ENCODE measurements at places on chromosomes 3 and 15.

GRCh38 chr15:67836477-67836876 is 3.4 kb downstream of the RNU6-1 start:
- DNase-seq = no peak

GRCh38 chr3:51983578-51984268 is 388 bp downstream of the ACY1 start:
- no peak for DNase-seq

DNA sequence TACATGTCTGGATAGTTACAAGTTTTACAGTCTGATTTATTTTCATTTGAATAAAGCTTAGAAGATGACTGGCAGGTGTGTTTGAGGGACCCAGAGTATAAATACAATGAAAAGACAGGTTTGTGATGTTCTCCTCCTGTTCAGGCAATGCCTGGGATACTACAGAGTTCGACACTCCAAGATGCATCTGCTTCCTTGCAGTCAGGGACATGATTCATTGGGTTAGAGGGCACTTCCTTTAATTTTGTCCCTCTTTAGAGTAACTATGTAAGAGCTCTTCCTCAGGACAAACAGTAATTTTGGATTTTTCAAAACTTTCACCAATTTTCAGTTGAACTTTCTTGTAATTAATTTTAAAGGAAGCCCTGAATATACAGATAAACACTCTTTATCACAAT is 102.0 kb downstream of the LMLN start:
- no peak for DNase-seq

DNA sequence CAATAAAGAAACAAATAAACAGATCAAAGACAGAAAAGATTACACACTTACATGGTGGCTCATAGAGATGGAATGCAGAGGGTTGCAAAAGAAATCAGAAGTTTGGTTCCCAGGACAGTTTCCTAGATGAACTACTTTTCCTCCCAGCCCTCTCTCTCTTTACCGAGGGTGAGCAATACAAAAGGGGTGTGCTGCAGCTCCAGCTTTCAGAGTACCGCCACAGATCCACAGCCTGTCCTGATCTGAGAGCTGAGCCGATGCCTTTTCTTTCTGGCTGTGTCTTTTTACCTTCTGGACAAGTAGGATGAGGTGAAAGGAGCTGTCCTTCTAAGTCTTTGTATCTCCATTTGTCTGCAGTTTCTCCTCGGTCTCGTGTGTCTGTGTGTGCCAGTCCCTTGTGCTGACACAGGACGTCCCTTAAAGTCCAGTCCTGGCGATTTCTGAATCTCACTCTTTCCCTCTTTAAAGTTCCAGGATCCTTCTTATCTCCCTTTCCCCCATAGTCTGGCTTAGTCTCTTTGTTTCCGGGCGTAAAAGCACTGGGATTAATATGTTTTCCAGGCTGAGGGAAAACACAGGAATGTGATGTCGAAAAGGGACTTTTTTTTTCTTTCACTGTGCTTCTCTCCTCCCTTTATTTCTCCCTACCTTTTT is 540 bp downstream of the CCDC80 start:
- no peak for DNase-seq

GRCh38 chr3:158827773-158828172 is 25.9 kb downstream of the MFSD1 start:
- DNase-seq = no peak

- no peak for DNase-seq
Measured at GRCh38 chr15:85727068-85727467, 67.7 kb downstream of the KLHL25 start.

DNA sequence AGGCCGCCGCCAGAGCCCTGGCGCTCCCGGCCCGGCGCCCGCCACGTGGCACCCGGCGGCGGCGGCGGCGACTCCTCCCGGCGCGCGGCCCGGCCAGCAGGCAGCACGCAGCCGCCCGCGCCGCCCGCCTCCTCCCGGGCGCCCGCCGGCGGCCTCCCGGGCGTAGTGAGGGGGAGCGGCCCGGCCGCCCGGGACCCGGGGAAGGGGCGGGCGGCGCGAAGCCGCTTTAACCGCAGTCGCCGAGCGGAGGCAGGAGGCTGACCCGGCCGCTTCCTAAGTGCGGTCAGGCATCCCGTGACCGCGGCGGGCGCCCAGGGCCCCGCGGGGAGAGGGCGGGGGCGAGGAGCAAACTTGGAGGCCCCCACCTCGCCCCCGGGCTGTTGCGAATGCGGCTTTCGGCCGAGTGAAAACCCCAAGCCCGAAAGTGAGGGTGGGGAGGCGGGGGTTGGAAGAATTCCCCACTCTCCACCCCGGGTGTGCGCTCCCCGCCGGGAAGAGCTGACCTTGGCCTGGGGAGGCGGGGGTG is 1.7 kb upstream of the HES1 start:
- DNase-seq = no peak

DNA sequence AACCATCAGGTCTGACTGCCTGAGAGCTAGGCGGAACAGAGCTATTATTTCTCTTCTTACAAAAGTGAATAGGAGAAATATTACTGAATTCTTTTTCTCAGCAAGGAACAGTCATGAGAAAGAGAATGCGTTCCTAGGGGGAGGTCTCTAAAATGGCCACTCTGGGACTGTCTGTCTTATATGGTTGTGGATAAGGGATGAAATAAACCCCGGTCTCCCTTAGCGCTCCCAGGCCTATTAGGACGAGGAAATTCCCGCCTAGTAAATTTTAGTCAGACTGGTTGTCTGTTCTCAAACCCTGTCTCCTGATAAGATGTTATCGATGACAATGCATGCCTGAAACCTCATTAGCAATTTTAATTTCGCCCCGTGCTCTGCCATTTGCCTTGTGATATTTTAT is 20.1 kb upstream of the WDR5B start:
- no peak for DNase-seq

GRCh38 chr3:73657186-73657585 is 32.4 kb upstream of the PDZRN3 start:
- no peak for DNase-seq

GRCh38 chr3:185976977-185977678 is 39.3 kb upstream of the TRA2B start:
- DNase-seq = peak; percentile 60

- no peak for DNase-seq
Measured at GRCh38 chr3:23754215-23754614, 51.5 kb upstream of the UBE2E1 start.

DNA sequence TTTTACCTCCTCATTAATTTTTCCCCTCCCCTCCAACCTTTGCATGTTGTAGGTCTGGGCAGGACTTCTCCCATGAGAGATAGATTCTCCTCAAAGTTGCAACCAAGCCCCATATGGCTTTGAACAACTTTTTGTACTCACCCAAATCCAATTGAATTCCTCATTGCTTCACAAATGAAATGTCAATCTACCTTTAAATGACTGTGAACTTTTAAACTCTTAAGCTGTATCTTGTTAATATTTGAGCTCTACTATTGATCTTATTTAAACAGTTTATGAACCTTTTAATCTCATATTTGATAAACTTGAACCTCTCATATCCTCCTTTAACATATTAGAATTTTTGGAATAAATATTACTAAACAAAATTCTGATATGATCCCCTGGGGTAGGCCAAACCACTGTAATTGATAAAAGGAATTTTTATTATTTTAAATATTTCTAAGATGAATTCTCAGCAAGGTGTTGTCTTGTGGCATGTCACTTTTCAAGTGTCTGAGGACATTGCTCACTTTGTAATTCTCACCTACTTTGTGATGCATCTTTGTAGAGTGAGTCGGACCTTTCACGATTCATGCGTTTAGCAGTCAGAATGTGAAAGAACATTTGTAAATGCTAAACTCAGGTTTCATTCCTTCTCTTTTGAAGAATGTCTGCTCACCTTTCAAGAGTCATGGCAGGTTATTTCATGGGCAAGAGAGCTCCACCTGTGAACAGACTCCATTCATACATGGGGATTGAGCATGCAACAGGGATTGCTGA is 23.4 kb upstream of the GREM1 start:
- no peak for DNase-seq

GRCh38 chr3:133377396-133377795 is 22.5 kb upstream of the BFSP2 start:
- DNase-seq = no peak

- DNase-seq = peak; percentile 17
Measured at GRCh38 chr3:197456261-197457091, 99.3 kb downstream of the BDH1 start.

DNA sequence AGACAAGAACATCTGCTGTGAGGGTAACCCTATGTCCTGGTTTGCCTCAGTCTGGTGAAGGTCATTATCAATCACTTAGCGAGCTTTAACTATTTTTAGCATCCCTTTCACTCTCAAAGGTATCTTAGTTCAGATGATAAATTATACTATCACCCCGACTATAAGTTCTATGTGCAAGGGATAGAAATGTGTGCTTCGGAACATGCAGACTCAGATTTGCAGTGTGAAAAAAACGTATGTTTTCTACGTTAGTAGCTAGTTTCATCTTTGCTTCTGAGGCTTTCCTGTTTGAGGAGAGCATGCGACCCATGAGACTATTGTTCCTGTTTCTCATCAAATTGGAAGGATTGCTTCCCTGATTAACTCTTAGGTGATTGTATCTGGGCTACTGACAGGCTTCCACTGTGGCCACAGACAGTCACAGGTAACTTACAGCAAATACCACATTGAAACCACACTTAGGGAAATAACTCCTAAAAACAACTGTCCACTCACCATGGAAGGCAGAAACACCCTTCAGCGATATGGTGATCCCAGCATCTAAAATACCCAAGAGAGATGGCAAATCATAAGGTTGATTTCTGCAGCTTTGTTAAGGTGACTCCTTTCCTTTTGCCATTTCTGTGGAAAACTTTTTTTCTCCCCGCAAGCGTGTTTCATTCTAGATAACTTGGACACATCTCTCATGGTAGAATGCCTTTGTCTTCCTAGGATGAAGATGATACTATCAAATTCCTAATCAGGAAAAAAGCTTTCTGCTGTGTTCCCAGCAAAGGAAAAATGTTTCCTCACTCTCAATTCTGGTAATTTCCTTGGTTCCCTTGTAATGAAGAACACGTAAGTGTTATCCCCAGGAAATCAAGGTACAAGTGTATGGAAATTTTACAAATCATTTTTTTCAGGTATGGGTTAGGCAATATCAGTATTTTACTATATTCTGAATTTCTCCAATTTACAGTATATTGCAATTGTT is 5.2 kb downstream of the GCSAM start:
- DNase-seq = no peak

- no peak for DNase-seq
Measured at GRCh38 chr3:64650096-64650622, 37.6 kb downstream of the ADAMTS9 start.

DNA sequence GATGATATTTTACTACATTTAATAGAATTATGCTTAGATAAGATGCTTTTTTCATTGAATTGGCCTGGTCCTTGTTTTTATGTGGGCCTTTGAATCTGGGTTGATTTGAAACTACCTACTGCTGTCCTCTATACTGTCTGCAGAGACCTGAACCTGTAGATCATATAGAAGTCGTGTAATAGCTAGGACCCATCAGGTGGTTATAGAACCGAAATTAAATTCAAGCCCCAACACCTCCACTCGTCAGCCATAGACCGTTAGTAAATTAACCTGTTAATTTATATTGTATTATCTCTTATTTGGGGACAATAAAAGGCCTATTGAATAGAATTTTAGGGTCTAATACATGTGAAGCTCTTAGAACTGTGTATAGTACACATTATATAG is 108.4 kb downstream of the MBNL1 start:
- DNase-seq = no peak

- DNase-seq = no peak
Measured at GRCh38 chr3:186413615-186414415, 51.8 kb upstream of the DGKG start.

- DNase-seq = no peak
Measured at GRCh38 chr3:113278599-113278955, 67.2 kb downstream of the BOC start.

- no peak for DNase-seq
Measured at GRCh38 chr15:98896002-98896721, 111.4 kb downstream of the PGPEP1L start.

DNA sequence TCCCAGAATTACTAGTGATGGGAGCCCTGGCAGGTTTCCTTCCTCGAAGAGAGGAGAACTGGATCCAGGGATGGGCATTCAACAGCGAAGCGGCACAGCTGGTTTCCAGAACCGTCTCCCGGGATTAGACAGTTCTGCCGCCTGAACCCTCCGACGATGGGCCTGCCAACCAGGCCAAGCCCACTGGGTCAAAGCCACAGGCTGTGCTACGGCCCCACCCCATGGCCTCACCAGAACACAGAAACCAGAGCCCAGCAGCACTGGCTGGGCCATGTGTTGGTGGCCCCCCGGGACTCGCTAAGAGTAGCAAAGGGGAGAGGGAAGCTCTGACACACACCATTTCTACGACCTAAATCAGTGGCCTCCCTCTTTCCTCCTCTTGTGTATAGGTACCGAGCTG is 2.2 kb downstream of the C15orf62 start:
- DNase-seq = no peak

GRCh38 chr3:6654670-6655069 is 206.2 kb upstream of the GRM7 start:
- no peak for DNase-seq

GRCh38 chr15:63252292-63252691 is 25.1 kb upstream of the APH1B start:
- DNase-seq = no peak

DNA sequence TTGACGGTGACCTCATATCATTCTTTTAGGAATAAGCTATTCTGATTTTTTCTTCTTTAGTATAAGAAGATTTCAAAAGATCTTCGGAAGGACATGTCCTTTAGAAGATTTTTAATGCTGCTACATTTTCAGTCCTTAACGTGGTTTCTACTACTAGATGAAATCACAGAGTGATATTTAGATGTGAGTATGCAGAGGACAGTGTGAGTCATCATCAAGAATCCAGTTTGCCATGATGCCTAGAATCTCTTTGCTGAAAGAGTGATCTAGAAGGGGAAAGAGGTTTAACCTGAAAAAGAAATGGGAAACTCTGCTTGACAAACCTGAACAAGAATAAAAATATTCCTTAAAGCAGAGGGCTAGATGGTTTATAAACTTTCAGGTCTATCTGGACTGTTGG is 43.2 kb downstream of the SLC7A14 start:
- DNase-seq = no peak

DNA sequence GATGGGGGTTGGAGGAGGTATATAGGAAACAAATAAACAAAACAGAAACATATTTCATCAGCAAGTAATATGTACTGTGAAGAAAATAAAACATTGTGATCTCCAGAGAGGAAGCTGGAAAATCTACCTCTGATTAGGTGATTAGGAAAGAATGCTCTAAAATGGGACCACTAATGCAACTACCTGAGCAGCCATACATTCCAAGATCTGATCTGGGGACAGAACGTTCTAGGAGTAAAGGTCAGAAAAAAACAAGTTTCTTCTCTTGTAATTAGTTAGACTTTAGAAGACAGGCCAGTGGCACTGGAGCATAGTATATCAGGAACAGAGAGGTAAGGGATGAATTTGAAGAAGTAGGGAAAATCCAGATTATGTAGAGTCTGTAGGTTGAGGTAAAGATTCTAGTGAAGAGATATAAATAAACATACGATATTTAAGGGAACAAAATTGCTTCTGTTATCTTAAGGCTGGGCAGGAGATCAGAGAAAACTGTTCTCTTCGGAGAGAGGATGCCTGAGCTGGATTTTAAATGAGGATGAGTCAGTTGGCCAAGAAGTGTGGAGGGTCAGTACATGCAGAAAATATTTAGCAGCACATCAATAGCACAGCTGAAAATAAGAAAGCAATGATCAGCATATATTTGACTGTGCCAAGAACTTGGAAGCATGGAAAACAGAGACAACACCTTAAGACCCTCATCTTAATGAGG is 429.5 kb downstream of the NLGN1 start:
- DNase-seq = no peak
